SIG-M5 (cell line): ENCODE measurements at places on chromosomes 6 and 20.

- no peak for DNase-seq
These were observed 36.3 kb downstream of the FAM50B start for GRCh38 chr6:3885262-3886036.

- no peak for DNase-seq
These were observed 716.0 kb downstream of the KIF16B start for GRCh38 chr20:15857173-15857784.

GRCh38 chr6:130128326-130128725 lies 94.4 kb downstream of the SAMD3 start:
- no peak for DNase-seq

- no peak for DNase-seq
These were observed 236.9 kb downstream of the EPM2A start for GRCh38 chr6:145498425-145498824.

DNA sequence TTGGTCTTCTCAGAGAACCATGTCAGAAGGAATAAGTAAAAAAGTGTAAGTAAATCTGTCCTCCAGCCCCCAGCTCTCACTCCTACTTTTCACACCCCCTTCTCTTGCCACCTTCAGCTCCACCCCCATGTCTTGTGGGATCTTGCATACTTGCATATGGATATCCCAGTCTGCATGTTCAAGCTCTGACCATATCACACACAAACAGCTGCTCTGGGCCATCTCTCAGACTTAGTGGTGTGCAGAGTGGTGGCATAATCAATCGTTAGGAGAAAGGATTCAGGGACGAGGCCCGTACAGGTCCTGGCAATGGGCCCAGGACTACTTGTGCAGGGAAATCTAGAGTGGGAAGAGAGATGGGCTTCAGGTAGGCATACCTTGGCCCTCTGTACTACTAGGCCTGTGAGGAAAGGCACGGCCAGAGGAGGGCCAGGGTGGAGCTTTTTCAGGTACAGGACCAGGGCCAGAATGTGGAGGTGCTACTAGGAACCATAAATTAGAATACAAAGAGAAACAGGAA lies 112.0 kb upstream of the SGK1 start:
- DNase-seq, result no peak

- DNase-seq, result no peak
These were observed 46.0 kb downstream of the E2F3 start for GRCh38 chr6:20447581-20448132.

DNA sequence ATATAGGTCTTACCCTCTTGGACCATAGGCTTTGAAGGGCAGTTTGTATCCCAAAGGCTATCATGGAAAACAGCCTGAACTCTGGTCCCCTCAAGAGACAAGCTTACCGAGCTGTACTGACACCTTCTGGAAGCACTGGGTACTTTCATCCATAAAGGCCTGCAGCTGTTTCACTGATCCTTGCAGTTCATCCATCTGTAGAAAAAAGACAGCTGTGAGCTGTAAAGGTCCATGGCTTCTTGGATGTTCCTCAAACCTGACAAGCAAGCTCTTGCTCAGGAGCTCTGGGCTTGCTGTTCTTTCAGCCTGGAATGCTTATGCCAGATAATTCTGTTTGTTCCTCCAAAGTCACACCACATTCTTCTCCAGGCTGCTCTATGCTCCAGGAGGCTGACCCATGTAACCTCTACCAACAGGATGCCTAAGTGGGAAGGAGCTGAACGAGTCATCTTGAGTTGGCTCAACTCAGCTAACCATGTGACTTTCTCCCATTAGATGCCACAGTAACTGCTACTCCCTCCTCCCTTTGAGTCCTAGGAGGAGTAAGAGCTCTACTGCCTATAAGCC lies 8.8 kb upstream of the NDRG3 start:
- DNase-seq, result no peak

GRCh38 chr20:50628332-50628731 lies 63.0 kb downstream of the RIPOR3 start:
- DNase-seq, result no peak

DNA sequence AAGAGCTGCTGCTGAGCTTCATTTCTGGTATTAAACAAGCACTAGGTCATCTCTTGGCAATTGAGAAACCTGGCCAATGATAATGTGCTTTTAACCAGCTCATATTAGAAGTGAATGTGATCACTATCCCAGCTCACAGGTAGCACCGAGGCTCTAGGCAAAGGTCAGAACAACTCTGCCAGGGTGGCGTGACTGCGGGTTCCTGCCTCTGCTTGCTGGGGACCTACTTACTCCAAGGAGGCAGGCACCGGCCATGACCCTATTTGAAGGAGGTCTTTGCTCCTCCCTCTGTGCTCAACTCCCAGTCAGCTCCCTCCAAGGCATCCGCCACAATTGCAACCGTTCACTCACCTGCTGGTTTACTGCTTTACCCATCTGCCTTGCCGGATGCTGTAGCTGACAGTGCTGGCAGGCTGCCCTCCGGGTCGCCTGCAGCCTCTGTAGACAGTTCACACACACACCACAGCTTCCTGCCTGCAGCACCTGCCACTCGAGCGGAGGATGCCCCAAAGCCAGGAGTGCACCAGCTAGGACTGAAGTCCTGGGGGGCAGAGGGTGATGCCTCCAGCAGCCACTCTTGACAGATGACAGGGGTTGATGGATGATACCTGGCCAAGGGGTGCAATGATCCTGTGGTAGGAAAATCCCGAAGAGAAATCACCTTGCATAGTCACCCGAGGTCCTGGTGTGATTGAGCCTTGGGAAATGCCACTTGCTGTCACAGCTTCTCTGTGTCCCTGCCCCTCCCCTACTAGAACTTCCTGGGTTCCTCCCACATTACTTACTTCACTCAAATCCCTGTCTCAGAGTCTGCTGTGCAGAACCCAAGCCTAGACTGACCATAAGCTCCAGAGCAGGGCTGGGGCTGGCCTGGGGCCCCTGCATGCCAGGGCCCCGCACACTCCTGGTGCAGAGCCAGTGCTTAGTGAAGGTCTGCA lies 8.8 kb upstream of the VSX1 start:
- DNase-seq, result no peak

DNA sequence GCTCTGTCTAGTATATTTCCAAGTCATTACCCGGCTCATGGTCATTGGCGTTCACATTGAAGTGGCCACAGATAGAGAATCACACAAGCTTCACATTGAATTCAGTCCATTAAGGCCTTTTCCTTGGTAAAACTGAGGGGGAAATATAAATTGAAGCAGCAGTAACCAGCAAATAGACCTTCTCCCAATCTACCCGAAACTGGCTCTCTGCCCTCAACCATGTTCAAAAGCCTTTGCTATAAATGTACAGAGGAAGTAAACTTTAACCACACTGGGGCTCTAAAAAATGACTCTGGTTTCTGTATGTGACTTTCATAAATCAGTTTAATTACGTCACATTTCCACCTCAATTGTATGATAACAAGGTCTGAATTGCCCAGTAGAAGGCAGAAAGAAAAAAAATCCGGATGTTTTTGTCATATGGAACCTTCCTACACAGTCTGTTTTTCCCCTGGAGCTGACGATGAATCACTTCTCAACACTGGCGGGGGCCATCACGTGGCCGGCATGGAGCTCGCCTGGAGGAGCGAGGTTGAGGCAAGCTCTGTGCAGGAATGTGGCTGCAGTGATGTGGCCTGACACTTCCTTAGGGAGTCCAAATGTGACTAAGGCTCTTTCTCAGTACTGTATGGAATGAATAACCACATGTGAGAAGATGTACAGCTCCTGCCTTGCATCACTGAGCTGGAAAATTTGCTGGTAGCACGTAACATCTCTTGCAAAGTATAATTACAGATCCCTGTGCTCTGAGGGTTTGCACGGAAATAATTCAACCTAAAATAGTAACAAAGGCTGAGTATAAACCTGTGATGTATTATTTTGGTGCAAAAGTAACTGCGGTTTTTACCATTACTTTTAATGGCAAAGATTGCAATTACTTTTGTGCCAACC lies 58.6 kb upstream of the SNX9 start:
- peak; percentile 81 for DNase-seq

- no peak for DNase-seq
These were observed 373.5 kb downstream of the ZFAND3 start for GRCh38 chr6:38193051-38193450.

DNA sequence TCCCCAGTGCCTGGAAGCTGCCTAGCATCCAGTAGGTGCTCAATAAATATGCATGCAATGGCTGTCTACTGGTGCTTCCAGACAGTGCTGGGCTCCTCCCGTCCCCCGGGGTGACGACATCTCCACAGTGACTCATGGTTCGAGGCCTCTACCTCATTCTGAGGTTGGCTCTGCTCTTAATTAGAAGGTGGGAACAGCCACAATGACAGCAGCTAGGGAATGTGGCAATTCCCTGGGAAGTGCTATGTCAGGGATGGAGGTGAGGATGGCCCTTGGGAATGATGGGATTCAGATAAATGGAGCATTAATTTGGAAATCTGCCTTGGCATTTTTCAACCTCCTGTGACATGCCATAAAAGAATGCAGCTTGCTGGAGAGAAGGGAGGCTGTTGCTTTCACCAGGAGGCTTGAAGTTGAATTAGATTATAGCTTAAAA lies 43.5 kb upstream of the NFATC2 start:
- no peak for DNase-seq

DNA sequence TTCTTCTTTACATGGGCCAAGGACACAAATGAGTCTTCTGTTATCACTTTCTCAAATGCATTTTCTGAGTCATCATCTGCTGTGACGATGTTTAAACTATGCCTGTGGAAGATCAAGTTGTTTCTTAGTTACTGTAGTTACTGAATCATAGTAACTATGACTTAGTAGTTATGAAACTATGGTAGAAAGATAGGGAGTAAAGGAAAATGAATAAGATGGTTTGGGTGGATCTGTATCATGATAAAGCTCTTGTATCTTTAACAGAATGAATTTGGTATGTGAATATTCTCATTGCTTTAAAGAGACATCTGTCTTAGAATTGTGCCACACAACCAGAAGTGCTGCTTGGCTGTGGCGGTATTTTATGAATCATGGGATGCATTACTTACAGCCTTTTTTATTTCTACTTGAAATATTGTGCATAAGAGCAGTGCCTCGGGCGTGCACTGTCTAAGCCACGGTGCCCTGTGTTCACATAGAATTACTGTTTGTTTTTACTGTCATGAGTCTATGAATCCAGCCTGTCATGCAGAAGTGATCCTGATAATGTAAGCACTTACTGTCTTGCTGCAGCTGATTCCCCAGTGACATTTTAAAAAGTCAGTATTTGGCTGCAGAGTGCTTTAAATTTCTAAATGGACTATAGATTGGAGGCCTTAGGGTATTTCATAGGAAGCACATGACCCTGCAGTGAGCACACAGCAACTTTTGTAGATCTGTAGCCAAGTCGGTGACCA lies 215.2 kb downstream of the TMEM242 start:
- no peak for DNase-seq

GRCh38 chr20:31565699-31566318 lies 39.3 kb upstream of the ID1 start:
- no peak for DNase-seq

DNA sequence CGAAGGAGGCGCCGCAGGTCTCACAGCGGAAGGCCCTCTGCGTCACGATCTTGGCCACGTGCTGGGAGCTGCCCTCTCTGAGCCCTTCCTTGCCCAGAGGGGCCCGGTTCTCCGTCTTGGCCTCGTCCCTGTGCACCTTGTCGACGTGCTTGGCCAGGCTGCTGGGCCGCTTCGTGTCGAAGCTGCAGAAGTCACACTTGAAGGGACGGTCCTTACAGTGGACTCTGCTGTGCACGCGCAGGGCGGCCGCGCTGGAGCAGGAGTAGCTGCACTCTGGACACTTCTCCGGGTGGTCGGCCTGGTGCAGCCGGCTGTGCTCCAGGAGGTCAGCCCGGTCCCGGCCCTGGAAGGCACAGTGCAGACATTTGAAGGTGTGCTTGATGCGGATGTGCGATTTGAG lies 106.9 kb downstream of the ZFP64 start:
- DNase-seq, result no peak

GRCh38 chr6:138535728-138536455 lies 36.6 kb upstream of the NHSL1 start:
- DNase-seq, result no peak

GRCh38 chr6:119110601-119111548 lies 32.4 kb upstream of the FAM184A start:
- no peak for DNase-seq

DNA sequence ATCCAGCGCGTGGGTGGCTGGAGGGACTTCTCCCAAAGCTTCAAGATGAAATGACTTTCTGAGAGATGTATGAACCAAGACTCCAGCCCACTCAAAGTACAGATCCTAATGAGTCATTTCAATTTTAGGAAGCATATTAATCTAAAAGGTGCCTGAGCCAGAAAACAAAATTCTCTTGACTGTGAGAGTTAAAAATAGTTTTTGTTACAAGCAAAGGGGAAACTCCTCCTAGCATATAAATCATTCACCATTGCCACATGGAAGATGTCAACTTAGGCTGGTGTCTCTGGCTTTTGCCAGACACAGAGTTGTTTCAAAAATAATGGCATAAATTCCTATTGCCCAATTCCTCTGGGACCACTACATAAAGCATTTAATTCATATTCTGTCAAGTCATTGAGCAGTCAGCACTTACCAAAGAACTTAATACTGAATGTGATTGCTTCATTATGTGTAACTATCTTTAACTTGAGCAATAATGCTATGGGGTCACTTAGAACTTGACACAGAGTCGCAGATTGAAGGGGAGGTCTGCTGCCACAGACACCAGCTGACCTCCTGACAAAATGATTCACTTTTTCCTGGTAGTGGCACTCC lies 280.6 kb downstream of the SLC35F1 start:
- no peak for DNase-seq

GRCh38 chr20:54643761-54644160 lies 168.4 kb downstream of the DOK5 start:
- DNase-seq, result no peak

GRCh38 chr20:8849990-8850389 lies 218.9 kb upstream of the PLCB4 start:
- DNase-seq, result no peak
